Activated T-helper 1 cell treated with anti-CD3 and anti-CD28 coated beads, Interleukin-2, amount 50 U/mL, for 16 hours (primary cell): ENCODE measurements at places on chromosomes 2 and 18.

DNA sequence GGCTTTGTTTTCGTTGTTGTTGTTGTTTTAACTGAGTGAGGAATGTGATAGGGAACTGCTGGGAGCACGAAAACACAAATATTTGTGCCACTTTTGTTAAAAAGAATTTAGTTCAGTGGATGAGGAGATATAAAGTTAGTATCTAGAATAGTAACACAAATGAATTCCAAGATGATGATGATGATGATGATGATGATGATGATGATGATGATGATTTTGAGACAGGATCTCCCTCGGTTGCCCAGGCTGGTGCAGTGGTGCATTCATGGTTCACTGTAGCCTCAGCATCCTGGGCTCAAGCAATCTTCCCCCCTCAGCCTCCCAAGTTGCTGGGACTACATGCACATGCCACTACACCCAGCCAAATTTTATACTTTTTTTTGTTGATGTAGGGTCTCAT, 223.7 kb downstream of the DSEL start:
- DNase-seq = no peak

DNA sequence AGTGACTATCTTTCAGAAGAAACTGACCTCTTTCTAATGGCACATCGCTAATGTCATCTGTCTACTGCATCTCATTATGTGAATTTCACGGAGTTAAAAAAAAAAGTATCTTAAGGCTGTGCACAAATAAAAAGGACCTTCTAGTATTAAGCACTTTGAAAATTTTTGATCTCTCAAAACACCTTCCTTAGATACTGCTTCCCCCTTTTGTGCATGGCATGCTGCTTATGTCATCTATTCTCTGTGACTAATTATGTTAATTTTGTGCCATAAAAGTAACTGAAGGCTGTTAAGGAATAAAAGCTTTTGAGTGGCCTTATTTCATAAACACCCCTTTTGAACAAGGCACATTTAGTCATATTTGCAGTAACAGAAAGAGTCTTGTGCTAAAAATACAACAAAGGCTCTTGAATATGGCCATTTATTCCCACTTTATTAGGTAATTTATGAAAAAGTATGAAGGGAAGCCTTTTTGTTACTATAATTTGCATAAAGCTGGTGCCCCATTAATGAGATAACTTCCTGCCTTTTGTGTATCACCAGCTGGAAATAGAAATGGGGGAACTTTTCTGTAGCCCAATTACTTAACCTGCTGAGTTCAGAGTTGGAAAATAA, 1412.0 kb upstream of the ZEB2 start:
- DNase-seq = no peak

DNA sequence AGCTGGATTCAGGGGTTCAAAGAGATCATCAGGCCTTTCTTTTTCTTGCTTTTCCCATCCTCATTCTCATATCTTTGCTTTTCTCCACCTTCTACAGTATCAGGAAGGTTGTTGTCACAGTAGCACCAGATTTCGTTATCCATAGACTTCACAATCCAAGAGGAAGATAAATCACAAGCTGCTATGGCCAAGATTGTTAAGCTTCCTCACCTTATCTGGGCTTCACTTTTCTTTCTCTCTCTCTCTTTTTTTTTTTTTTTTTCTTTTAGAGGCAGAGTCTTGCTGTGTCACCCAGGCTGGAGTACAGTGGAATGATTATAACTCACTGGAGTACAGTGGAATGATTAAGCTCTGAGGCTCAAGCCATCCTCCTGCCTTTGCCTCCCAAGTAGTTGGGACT, 93.5 kb downstream of the TTC27 start:
- no peak for DNase-seq

- no peak for DNase-seq
Observed at GRCh38 chr2:238240757-238241711, 1.2 kb upstream of the HES6 start.

DNA sequence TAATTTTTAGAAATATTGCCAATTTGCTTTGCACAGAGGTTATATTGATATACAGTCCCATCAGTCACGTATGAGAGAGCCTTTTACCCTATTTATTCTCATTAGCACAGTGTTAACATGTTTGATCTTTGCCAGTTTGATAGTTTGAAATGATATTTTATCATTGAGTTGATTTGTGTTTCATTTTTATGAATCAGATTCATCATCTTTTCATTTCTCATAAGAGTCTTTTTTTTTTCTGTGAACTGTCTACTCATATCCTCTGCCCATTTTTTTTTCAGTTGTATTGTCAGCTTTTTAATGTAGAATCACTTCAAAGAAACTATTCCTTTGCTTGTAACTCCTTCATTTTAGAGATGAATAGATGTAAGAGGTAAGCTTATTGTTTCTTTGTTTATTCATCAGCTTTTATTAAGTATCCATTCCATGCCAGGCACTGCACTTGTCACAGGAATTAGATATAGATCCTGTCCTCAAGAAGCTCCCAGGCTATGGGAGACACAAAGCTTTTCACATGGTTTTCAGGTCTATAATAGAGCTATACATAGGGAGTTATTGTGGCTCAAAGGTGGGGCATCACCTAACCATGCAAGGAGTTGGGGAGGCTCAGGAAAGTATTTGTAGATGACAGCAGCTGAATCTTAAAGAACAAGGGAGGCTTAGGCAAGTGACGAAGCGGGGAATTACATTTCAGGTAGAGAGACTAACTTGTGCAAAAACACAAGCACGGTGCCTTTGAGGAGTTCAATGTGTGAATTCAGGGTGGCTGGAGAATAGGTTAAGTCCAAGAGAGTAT, 42.1 kb downstream of the CD28 start:
- DNase-seq = no peak

GRCh38 chr2:165640247-165640929, 153.7 kb downstream of the GALNT3 start:
- no peak for DNase-seq

DNA sequence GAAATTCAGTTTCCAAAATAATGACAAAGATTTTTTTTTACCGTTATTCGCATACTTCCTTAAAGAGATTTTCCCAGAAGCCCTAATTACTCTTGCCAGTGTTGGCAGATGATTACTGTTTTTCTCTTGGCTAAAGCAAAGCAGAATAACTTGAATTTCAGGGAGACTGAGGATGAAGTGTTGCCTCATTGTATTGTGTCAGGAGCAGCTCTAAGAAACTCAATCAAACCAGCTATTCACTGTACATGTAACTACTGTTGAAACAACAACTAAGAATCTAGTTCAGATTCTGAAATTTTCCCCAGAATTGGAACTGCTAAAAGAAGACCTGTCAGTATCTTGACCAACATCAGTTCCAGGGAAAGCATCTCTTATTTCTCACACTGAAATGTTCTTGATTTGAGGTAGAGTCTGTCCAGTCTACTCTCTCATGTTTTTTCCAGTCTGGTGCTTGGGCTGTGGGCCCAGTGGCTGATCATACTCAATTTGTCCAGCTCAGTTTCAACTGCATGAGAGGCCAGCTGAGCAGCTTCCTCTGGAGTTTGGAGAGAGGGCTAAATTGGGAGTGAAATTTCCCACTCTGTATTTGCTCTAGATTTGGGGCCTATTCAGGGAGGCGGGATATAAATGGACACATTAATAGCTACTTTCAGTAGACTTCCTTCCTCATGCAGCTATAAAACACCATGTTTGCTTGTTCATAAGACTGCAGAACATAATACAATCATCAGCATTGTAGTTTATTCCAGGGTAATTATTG, 78.5 kb downstream of the PPP1R1C start:
- no peak for DNase-seq

DNA sequence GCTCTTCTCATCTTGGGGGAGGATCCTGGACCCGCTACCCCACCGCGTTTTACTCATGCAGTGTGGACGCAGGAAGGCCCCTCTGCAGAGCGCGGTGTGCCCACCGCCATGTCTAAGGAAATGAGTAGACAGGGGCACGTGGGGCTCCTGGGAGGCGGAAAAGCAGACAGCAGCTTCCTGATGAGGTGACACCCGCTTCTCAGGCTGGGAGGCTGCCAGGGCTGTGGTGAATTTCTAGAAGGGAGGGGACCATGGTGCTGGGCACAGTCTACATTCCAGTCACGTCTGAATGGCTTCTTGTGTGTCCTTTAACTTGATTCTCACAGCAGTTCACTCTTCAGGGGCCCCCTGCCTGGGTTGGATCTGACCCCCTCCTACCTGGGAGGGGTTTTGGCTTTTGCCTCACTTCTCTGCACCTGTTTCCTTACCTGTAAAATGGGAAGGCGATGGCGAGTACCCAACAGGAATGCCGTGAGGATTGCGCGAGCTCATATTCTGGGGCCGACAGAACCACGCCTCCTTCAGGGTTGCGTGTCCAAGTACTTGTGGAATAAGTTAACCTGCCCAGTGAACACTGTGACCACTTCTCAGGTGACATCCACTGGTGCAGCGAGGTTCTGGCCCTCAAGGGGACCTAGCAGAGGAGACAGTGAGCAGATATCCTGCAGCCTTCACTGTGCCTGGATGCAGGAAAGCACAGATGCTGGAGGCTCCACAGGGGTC, 32.3 kb upstream of the MBP start:
- DNase-seq = no peak

GRCh38 chr2:154130821-154131220, 259.1 kb downstream of the GALNT13 start:
- DNase-seq = no peak

DNA sequence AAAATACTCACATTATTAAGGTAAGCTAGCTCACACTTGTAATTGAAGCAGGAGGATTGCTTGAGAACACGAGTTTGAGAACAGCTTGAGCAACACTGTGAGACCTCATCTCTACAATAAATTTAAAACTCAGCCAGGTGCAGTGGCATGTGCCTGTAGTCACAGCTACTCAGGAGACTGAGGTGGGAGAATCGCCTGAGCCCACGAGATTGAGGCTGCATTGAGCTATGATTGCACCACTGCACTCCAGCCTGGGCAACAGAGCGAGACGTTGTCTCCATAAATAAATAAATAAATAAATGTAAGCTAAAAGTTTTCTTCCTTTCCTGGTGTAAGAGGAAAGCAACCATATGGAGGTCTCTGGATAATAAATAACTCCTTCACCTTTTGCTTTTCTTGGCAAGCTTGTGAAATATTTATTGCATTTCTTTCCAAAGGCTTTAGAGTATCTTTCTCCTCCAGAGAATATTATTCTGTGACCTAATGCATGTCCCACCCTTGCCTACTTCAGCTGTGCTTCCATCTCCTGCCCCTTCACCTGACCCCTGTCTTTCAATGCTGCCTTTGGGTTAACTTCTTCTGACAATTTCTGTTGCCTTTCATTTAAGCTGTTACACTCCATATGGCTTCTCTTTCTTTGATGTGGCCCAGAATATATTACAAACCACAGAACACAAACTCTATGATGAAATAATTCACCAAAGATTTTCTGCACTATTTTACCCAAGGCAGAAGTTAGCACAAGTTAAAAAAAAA, 280.7 kb upstream of the RND3 start:
- DNase-seq = no peak
